ENCODE measurements at places on chromosomes 4 and X.

DNA sequence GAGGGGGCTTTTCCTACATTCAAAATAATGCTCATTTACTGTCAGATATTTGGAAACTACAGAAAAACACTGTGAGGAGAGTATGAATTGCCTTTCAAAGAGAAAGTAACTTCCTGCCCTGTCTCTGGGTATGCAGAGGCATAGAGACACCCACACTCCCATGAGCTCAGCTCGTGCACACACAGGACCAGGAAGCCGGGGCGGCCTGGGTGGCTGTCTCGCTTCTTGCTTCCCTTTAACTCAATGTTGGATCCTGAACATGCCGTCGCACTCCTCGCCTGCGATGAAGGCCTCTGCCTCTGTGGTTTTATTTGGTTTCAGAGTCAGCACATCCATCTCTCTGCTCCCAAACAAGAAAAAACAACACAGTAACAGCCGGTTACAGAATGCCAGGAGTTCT is 40.1 kb upstream of the GPR78 start:
- DNase-seq: no peak

DNA sequence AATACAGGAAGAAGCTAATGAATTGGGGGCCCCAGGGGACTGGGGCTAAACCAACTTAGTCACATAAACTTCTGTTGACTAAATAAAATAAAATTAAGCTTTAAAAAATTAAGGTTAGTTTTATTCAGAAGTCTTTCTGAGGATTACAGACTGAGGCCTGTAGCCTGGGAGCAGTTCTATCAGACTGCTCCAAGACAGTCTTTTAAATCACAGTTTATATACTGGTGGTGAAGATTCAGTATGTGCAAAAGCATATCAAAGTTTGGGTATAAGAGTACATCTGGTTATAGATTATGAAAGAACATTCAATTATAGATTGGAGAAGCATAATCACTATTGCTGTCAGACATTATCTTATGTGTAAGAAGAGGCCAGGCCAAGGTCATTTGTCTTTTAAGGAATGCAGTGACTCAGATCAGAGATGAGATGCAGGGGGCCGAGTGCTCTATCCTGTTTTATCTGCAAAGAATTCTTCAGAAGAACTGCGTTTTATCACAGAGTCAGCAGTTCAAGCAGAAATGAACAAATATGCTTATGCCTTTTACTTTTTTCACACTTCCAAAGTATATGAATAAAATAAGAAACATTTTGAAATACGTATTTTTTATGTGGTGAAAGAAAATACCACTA is 109.4 kb downstream of the PDHA2 start:
- no peak for DNase-seq

DNA sequence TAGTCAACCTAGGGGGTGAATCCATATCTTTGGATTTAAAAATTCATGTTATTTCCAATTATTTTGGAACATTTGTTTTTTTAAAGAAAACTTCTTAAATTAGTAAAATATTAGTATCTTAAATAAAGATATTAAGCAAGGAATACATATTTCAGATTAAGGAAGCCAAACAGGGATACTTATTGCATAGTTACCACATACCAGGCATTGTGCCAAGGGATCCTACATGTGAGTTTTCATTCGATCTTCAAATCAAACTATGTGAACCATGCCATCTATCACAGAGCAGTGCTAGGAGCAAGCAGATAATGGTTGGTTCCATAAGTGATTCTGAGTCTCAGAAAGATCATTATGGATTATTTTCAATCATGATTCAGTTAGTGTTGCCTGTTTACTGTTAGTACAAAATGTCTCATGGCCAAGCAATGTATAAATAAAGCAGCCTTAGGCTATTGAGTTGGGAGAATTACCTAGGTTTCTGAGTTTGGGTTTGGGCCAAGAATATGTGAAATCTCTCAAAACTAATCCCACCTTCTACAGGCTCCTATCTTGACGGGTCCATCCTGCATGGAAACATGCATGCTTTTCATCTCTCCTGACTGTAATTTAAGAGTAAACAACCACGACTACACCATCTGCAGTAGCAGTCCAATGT is 176.7 kb downstream of the NPFFR2 start:
- no peak for DNase-seq

DNA sequence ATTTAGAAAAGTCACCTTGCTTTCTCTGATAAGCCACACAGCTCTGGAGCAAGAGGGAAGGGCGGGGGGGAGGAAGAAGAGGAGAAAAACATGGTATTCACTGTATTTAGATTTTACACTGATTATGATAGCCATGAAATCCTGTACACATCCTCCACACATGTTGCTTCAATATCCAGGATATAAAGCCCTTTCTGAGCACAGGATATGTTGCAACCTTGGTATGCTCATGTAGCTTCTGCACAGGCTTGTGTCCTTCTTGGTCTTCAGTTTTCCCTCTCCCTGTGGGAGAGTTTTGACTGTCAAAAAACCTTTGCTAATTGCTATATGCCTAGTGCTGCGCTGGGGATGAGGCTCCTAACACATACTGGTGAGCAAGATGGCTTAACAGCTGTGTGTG is 61.9 kb upstream of the DAPP1 start:
- DNase-seq: no peak

DNA sequence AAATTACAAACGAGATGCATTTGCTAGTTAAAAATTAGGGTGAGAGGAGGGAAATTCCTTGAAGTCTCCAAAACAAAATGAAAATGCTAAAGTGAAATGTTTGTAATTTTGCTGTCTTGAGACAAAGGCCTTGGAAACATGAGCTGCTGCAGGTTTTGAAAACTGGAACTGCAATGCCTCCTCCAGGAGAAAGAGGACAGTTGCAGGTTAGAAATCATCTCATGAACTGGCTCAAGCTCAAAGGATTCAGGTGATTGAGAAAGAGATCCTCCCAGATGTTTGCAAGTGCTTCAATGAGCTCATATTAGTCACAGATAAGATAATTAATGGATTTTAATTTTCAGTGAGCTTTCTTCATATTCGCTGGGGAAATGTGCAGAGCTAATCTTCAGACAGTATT is 32.4 kb downstream of the SMPX start:
- DNase-seq: no peak

- peak; percentile 3 for DNase-seq
These were observed 126.7 kb upstream of the MBNL3 start for GRCh38 chrX:132615391-132616131.

DNA sequence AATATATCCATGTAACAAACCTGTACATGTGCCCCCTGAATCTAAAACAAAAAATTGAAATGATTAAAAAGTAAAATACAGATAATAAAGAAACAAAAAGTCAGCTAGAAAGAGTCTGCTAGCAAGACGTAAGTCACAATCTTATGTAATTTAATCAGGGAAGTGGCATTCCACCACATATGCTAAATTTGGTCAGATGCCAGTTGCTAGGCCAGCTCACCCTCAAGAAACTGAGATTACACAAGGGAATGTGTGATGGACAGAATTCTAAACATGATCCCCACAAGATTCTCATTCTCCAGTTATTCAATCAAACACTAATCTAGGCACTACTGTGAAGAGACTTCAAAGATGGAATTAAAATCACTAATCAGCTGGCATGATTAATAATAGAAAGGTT is 689.3 kb downstream of the CENPC start:
- DNase-seq: no peak

- DNase-seq: no peak
These were observed 2.1 kb upstream of the MTNR1A start for GRCh38 chr4:186557486-186557885.

DNA sequence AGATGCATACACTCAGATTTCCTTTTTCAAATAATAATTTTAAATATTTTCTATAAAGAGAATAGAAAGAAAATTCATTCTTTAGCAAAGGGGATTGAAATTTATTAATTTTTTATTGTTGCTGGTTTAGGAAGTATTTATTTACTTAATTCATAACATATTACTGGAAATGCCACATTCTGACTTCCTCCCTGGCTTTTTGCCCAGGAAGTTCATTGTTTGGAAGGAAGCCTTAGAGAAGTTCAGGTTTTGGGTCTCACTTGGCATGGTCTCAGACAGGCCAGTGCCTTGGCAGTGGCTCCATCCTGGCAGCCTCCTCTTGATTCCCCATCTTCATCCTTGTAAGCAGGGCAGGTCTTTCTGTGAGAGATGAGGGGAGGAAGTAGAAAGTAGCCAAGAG is 50.5 kb downstream of the IL15 start:
- DNase-seq: no peak

DNA sequence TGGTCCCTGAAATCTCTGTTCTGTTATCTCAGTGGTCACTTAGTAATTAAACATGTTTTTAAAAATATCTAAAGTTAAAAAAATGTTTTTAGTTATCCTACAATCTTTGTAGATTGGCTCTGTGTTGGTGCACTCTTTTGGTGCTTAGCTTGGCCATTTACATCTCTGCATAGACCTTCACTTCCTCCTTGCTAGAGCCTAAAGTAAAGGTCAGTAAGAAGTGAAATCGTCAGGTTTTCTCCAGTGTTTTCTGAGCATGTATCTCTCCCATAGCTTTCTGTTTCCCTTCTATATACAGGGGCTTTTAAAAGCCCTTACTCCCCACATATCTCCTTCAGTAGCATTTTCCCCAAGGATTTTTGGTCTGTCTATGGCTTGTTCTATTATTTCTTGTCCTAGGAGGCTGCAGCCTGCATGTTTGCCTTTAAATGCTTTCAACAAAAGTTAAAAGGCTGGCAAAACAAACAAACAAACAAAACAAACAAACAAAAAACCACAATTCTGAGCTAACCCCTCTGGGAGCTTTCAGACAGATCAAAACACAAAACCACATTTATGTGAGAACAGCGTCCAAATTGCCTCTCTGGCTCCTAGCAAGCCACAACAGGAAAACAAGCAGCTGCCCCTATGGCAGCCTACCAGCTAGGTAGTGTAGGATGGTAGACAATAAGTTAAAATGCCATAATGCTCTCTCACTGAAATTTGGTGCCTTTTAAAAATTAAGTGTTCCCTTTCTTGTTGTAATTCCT is 27.3 kb upstream of the GPRASP2 start:
- DNase-seq: no peak

GRCh38 chrX:113726009-113726408 is 857.9 kb upstream of the HTR2C start:
- no peak for DNase-seq

GRCh38 chr4:59127743-59128142 is 2017.6 kb upstream of the IGFBP7 start:
- no peak for DNase-seq

GRCh38 chrX:77426811-77427210 is 20.4 kb upstream of the FGF16 start:
- no peak for DNase-seq

- DNase-seq: no peak
These were observed 104.7 kb upstream of the EGFL6 start for GRCh38 chrX:13464599-13465275.

DNA sequence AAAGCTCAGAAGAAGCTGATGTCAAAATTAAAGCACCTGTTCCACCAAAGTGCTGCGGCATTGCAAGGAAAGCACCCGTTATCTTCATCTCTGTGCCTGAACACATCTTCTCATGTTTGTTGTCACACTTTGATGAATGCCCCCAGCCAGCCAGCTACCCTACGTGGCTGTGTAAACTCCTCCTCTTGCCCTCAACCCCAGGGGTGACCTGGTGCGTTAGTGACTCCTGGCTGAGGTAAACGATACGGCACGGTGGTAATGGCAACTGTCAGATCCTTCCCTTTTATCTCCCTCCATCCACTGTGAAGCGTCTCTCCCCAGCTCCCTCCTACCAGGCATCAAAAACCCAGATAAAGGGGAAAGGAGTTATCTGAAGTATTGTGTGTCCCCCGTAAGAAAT is 90.6 kb upstream of the WWC2 start:
- no peak for DNase-seq

DNA sequence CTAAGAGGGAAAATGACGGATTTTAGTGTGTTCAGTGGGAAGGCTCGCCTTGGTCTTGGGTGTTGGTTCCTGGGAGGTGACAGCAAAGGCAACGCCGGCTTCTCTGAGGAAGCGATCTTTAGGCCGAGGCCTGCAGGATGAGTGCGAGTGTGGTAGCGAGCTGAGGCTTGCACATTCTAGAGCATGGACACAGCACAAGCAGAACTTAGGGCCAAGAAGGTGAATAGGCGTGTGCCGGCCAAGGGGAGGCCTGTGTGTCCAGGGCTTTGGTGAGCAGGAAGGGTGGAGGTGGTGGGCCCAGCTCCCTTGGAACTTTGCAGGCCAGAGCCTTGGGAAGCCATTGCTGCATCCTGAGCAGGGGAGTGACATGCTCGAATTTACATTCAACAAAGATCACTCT is 67.9 kb downstream of the TNIP2 start:
- DNase-seq: no peak

- no peak for DNase-seq
These were observed 644.6 kb downstream of the IL1RAPL1 start for GRCh38 chrX:29231800-29232199.

GRCh38 chr4:8385611-8386010 is 54.9 kb downstream of the ACOX3 start:
- DNase-seq: no peak

- DNase-seq: no peak
These were observed 194.5 kb upstream of the EDA2R start for GRCh38 chrX:66833426-66833825.
